ENCODE measurements at places on chromosomes 2 and 18. TPM values are rescaled to one million over a fixed set of nuclear protein-coding genes. Genes with fewer than 3 reads are reported as not detected.

GRCh38 chr2:231521-232185, 32.2 kb downstream of the SH3YL1 start:
- DNase-seq: no peak

GRCh38 chr18:45889419-45890064, 64.1 kb downstream of the SIGLEC15 start:
- DNase-seq: no peak

DNA sequence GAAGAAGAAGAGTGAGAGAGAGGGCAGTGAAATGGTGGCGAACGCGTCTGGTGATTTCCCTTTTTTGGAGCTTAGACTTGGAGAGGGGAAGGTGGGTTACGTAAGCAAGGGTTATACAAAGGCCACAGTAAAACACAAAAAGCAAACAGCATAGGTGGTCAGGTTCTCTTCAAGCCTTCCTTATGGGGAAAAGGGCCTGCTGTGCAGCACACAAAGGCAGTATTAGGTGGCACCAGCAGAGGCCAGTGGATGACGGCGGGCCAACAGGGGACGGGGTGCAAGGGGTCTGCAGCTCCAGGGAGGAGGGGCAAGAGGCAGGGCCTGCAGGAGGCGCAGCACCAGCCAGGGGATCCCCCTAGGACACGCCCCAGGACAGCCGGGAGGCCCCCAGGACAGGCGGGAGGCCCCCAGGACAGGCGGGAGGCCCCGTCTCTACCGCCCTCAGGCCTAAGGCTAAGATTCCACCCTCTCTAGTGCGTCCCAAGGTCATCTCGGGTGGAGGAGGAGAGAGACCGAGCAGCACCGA, 32.6 kb upstream of the NPC1 start:
- no peak for DNase-seq

DNA sequence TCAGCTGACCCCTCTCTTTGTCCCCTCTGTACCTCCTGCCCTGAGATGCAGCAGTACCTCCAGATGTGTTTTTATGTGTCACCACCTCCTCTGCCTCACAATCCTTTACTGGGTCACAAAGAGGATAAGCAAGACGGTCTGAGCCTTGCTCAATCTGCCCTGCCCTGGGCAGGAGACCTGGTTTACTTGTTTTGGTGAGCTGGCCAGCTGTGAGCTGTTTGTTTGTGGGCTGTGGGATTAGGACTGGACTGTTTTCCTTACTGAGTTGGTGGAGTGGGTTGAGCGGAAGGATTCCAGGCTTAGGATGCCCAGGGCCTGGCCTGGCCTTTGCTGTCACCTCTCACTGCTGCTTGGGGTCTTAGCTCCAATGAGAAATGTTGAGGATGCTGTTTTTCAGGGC, 299.5 kb downstream of the SRBD1 start:
- DNase-seq: no peak

DNA sequence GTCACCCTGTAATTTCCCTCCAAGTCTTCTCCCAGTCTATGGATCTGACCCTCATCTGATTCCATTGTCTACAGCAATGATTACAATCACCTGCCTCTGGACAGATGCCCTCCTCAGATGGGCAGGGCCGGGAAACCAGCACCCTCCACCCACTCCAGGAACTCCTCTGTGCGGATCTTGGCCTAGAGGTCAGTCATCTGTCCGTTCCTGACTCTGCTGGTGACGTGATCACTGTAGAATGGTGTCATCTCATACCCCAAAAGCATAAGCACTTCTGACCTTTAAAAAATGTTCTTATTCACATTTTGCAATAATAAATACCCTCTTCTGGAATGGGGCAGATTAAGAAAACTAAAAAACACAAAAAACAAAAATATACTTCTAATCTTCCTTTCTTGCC, 29.5 kb upstream of the BZW1 start:
- no peak for DNase-seq

- peak; percentile 29 for DNase-seq
These were observed 336.5 kb upstream of the MMADHC start for GRCh38 chr2:149924028-149924427.

- no peak for DNase-seq
These were observed 269.0 kb upstream of the COL3A1 start for GRCh38 chr2:188705191-188705590.

GRCh38 chr2:212180408-212181083, 358.1 kb downstream of the ERBB4 start:
- DNase-seq: no peak

GRCh38 chr18:26763446-26764110, 101.9 kb downstream of the AQP4 start:
- no peak for DNase-seq

DNA sequence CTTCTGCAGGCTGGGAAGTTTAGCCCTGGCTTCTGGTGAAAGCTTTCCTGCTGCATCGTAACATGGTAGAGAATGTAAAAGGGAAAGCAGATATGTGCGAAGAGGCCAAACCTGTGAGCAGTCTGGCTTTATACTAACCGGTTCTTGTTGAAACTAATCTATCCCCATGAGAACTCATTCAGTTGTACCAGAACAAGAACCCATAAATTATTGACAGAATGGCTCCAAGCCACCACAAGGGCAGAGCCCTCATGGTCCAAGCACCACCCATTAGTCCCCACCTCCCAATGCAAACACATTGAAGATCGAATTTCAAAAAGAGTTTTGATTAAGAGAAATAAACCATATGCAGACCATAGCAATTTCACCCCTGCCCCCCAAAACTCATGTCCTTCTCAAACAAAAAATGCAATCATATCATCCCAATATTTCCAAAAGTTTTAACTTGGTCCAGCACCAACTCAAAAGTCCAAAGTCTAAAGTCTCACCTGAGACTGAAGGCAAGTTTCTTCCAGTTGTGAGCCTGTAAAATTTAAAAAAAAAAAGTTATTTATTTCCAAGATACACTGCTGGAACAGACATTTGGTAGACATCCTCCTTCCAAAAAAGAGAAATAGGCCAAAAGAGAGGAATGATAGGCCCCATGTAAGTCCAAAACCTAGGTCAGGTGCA, 318.9 kb downstream of the CNTNAP5 start:
- DNase-seq: no peak

DNA sequence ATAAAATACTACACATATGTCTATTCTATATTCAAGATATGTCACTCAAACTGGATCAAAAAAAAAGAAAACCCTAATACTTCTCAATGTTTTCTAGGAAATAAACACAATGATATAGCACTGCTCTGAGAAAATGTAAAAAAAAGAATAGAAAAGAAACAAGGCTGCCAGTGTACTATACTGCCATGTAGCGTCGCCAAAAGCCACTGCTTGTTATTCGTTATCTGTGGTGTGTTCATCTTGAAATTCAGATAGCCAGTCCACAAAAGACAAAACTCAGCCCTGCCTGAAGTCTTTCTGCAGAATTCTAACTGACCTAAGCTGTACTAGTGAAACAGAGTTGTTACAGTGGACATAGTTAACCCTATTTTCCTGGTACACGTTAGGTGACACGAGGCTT, 12.2 kb upstream of the YPEL5 start:
- DNase-seq: no peak

DNAH7 gene
- 2.1 TPM for total RNA-seq

PROKR1 gene
- not detected for total RNA-seq

UNC80 gene
- total RNA-seq: not detected

FHOD3 gene
- 47.2 TPM for total RNA-seq

RAD51AP2 gene
- 0.14 TPM for total RNA-seq
